ENCODE measurements at places on chromosomes 6 and 20. TPM values are rescaled to one million over a fixed set of nuclear protein-coding genes. Genes with fewer than 3 reads are reported as not detected.

Gene RNF39
- not detected for total RNA-seq

Gene SMPDL3A
- total RNA-seq: 9.7 TPM

Gene KIF25
- total RNA-seq: not detected

Gene ARG1
- not detected for total RNA-seq

Gene MAN1A1
- total RNA-seq: 11.4 TPM

Gene VWA7
- 0.28 TPM for total RNA-seq

Gene PTCRA
- not detected for total RNA-seq

Gene WFDC2
- total RNA-seq: not detected

Gene RAMACL
- total RNA-seq: 1.1 TPM

Gene LRFN2
- not detected for total RNA-seq

Gene TRIM15
- total RNA-seq: not detected

Gene LBP
- not detected for total RNA-seq

Gene PSORS1C2
- total RNA-seq: not detected

Gene BNIP5
- not detected for total RNA-seq

Gene LHFPL5
- total RNA-seq: not detected

Gene TULP1
- total RNA-seq: not detected

Gene CALHM6
- total RNA-seq: 0.83 TPM

Gene TRAPPC3L
- total RNA-seq: not detected

Gene OPRL1
- total RNA-seq: 0.36 TPM

Gene DPPA5
- total RNA-seq: not detected

Gene C6orf163
- total RNA-seq: 1.7 TPM

Gene OR2J3
- not detected for total RNA-seq

Gene TAF4
- total RNA-seq: 1.4 TPM

Gene FAM209B
- total RNA-seq: not detected

Gene HLA-DMB
- 0.28 TPM for total RNA-seq

Gene HLA-DPA1
- total RNA-seq: not detected

Gene PRRC2A
- 8.1 TPM for total RNA-seq

Gene PROKR2
- not detected for total RNA-seq

Gene FRK
- total RNA-seq: under 0.01 TPM

Gene PIGT
- 31.2 TPM for total RNA-seq

Gene DNAH8
- total RNA-seq: under 0.01 TPM

Gene LY6G5C
- total RNA-seq: 0.18 TPM

Gene GPR6
- not detected for total RNA-seq

Gene LTB
- total RNA-seq: not detected

Gene C4B
- total RNA-seq: 0.54 TPM

All from IMR-90 (cell line).